ENCODE measurements at places on chromosomes 6 and 20. TPM values are rescaled to one million over a fixed set of nuclear protein-coding genes. Genes with fewer than 3 reads are reported as not detected.

- no peak for DNase-seq
Measured at GRCh38 chr6:121339639-121340226, 5.5 kb upstream of the TBC1D32 start.

- DNase-seq: no peak
Measured at GRCh38 chr6:164854526-164854925, 454.9 kb downstream of the C6orf118 start.

DNA sequence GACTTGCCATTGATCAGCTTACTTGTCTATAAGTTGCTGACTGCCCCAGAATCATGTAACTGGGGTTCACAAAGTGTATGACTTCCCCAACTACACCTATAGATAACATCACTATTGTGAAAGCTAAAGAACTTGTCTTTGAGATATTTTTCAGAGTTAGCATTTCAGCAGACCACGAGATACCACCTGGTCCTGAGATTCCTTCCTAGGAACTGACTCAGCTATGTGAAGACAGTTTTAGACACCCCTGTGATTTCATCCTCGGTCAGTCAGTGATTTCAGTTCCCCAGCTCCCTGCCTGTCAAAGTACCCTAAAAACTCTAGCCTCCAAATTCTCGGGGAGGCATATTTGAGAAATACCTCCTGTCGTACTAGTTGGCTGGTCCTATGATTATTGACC lies 62.4 kb downstream of the TXNDC5 start:
- DNase-seq: no peak

GRCh38 chr6:135383301-135383700 lies 114.2 kb downstream of the AHI1 start:
- DNase-seq: no peak

TNF gene
- total RNA-seq: 114 TPM

GRCh38 chr6:121550491-121551010 lies 115.1 kb downstream of the GJA1 start:
- no peak for DNase-seq

- DNase-seq: no peak
Measured at GRCh38 chr20:37522260-37523011, 1.4 kb downstream of the NNAT start.

DNA sequence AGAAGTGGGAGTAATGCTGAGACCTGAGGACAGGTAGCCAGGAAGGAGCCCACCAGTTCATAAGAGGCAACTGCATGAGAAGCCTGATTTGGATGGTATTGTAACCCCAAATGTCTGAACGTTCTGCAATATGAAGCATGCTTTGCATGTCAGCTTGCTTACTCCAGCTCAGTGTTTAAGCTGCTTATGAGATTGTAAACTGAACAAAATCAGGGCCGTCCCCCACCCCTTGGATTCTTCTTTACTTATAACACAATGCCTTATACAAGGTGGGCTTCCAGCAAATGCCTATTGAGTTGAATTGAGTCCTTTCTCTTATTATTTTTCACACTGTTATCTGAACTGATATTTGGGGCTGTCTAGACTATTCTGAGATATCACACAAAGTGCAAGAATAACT lies 761.3 kb downstream of the KIF16B start:
- DNase-seq: no peak
